ENCODE measurements at places on chromosomes 7 and 10.

DNA sequence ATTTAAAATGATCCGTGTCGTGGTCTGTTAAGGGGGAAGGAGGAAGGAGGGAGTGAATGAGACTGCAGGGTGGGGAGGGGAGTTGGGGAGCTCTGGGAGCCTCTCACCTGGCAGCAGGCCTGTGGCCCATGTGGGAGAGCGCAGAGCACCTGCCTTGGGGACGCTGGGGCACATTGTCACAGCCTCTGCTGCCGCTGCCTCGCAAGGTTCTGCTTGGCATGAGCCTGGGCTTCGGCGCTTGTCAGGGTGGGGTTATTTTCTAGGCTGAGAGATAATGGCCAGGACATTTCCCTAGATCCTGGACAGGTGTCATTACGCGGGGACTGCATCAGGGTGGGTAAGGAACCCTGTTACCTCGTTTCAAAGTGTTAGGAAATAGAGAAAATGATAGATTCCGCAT, 2.2 kb upstream of the SUN1 start:
- DNase-seq = no peak

- no peak for DNase-seq
These were observed 50.4 kb upstream of the ZNF365 start for GRCh38 chr10:62323751-62324150.

- no peak for DNase-seq
These were observed 43.9 kb upstream of the LYZL1 start for GRCh38 chr10:29244978-29245377.

DNA sequence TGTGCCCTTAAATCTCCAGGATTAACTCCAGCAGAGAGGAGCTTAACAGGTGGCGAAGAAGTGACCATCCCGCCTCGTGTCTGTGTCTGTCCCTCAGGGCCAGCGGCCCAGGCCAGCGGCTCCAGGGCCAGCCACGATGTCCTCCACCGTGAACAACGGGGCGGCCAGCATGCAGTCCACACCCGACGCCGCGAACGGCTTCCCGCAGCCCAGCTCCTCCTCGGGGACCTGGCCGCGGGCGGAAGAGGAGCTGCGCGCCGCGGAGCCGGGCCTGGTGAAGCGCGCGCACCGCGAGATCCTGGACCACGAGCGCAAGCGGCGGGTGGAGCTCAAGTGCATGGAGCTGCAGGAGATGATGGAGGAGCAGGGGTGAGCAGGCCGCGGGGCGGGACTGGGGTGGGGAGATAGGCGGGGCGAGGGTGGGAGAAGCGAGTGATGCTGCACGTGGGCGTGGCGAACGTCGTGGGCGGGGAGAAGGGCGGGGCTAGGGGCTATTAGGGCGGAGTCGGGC, 33.3 kb downstream of the SRRM3 start:
- no peak for DNase-seq

GRCh38 chr10:57513637-57514036, 754.1 kb downstream of the IPMK start:
- DNase-seq = no peak

GRCh38 chr7:150375662-150376521, 3.2 kb upstream of the ZNF775 start:
- DNase-seq = no peak

- DNase-seq = no peak
These were observed 247.0 kb downstream of the TRIL start for GRCh38 chr7:28711114-28711513.

GRCh38 chr7:8389593-8390261, 43.7 kb upstream of the NXPH1 start:
- peak; percentile 71 for DNase-seq

DNA sequence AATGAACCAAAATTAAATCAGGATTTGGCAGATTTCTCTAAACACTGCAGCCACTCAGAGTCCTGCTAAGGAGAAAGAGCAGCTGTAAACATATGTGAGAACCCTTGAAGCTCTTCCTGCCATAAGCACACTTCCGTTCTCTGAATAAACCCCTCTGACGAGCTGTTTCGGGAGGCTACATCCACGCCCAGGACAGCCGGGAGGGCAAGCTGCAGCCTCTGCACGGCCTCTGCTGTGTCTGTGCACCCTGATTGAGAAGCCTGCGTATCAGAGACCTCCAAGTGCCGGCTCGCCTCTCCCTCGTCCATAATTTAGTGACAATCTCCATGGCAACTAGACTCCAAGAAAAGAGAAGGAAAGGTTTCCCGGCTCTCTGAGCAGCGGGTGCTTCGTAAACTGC, 114.4 kb downstream of the PTPRN2 start:
- no peak for DNase-seq
